SK-N-SH treated with all-trans-retinoic acid at 6 μM for 48 hours (cell line): ENCODE measurements at places on chromosomes 3 and 15.

DNA sequence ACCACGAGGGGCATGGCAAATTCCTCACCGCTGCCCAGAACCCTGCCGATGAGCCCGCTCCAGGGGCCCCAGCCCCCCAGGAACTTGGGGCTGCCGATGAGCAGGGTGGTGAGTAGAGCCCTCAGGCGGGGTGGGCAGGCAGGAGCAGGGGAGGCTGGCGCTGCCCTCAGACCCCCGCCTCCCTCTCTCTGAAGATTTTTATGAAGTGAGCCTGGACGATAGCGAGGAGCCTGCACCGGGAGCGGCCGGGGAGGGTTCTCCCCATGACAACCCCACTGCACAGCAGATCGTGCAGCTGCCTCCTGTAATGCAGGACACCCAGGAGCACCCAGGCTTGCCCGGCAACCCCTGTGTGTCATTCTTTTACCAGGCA, 56.7 kb upstream of the UBE2Q2 start:
- no peak for ATAC-seq

- peak; percentile 99 for ATAC-seq
These were observed 352.4 kb upstream of the ARHGEF26 start for GRCh38 chr3:153768561-153769469.

GRCh38 chr3:13365390-13366379, 54.4 kb downstream of the NUP210 start:
- no peak for ATAC-seq

DNA sequence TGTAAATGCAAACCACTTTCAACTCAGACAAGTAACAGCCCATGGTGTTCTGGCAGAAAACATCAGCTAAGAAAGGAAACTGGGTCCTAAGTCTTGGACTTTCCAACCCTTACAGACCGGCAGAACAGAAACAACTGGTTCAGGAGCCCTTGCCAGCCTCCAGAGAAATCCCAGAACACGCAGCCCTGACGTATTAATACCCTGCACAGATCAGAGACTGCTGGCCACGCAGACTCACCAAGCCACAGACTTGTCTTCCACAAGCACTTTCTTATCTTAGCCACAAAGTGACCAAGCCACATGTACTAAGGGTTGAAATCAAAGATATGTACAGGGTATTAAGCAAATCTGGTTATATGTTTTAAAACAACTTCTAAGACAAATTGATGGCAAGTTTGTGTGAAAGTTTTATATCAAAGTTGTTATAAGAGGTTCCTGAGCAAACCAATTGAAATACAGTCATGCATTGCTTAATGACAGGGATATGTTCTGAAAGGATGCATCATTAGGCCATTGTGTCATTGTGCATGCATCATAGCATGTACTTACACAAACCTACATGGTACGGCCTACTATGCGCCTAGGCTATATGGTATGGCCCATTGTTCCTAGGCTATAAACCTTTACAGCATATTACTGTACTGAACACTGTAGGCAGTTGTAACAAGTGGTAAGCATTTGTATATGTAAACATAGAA, 36.8 kb downstream of the BTD start:
- ATAC-seq, result no peak; the same call in 2 of the 3 replicates

DNA sequence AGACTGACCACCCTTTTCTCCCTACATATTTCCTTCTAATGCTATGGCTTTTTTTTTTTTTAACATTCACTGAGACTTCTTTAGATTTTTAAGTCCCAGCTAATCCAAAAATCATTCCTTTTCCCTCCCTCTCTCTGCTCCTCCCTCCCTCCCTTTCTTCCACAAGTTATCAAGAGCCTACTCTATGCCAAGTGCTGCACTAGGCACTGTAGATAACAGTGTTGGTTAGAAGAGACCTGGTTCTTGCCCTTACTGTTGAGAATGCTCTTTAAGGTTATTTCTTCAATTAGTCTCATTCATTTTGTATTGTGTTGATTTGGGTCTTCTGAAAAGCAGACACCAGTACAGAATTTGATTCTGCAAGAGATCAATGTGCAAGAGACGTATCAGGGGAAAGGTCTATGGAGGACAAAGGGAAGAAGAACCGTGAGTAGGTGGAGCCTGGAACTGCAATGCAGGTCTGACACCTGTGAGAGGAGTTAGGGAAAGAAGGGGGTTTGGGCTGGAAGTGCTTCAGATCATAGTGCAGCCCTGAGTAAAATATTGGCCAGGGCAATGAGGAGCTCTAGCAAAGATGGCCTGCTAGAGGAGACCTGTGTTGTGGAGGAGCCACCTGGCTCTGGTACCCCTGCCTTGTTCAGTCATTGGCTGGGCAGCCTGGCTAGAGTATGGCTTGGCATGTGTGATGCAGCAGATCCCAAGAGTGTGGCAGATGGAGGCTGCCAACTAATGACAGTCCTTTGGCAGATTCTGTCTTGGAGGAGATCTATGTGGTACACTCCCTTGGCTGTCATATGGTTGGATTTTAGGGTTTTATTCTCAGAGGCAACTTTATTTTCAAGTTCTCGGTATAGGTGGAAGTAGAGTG, 9.7 kb upstream of the PCOLCE2 start:
- no peak for ATAC-seq

GRCh38 chr3:87127281-87127680, 99.8 kb upstream of the CHMP2B start:
- no peak for ATAC-seq

- ATAC-seq, result no peak
These were observed 451.5 kb downstream of the FGF12 start for GRCh38 chr3:192275741-192276355.

DNA sequence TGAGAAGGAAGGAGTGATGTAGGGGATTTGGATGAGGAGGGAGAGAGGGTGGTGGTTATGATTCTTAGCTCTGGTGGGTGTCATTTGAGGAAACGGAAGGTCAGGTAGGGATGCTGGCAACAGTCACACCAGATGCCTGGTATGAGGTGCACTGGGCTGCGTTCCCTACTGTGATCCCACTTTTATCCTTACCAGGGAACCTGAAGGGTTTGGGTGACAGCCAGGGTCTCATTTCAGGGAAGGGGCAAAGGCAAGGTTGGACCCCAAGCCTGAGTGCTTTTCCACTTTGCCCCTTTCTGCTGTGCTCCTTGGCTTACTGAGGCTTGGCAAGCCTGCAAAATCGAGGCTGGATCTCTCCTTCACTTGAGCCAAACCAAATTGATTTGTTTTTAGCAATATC, 36.0 kb upstream of the SACM1L start:
- no peak for ATAC-seq

DNA sequence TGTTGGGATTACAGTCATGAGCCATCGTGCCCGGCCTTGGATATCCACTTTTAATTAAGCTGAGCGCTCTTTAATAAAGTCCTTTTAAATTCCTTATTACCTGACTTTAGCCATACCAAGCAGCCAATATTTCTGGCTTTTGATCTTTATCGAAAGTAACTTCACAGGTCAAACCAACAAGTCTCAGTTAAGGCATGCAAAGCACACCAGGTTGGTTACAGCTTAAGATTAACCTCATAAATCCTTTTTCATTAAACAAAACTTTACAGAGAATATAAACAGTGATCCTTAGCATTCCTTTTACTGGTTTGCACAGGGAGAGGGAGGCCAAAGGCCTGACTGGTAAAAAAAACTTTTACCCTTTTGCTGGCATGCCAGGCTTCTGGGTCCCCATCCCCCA, 17.7 kb downstream of the ZNF662 start:
- no peak for ATAC-seq
